CD4-positive, alpha-beta T cell treated with Interleukin-15 for 1 hour (primary cell): ENCODE measurements at places on chromosomes 2 and 18.

- DNase-seq, result no peak
Observed at GRCh38 chr18:51323961-51324360, 126.5 kb upstream of the MEX3C start.

DNA sequence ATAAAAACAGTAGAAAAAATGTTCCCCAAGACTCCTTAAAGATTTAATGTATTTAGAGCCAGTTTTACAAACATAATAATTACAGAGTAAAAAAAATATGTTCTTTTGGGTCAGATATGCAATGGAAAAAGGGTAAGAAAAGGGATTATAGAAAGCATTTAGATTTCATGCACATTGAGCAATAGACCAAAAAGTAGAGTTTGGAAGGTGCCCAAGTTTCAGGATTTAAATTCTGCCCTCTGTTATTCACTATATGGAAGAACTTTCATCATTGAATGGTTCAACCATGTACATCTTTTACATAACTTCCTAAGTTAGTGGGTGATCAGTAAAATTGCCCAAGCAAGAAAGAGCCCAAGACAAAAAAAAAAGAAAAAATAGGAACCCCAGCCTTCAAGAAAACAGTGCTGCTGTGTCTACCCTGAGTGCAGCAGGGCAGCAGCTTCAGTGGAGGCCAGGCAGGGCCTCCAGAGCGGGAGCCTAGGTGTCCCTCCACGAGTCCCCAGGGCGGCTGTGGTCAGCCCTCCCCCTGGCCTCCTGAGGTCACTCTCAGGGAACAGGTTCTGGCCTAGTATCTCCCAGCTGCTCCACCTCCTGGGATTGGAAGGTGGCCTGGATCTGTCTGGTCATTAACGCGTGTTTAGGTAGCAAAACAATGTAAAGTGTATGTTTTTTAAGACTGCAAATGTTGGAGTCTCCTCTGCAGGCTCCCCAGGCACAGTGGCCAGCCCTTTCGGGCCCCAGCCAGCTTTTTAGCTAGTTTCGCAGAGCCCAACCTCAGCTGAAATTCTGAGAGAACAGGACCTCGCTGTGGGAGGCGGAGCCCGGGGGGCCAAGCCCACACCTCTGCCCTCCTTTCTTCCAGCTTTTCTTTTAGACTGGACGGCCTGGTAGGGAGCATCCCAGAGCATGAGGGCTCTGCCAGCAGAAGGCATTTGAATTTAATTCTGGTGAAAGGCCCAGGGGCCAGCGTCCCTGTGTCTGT lies 77.3 kb downstream of the TEX51 start:
- no peak for DNase-seq

DNA sequence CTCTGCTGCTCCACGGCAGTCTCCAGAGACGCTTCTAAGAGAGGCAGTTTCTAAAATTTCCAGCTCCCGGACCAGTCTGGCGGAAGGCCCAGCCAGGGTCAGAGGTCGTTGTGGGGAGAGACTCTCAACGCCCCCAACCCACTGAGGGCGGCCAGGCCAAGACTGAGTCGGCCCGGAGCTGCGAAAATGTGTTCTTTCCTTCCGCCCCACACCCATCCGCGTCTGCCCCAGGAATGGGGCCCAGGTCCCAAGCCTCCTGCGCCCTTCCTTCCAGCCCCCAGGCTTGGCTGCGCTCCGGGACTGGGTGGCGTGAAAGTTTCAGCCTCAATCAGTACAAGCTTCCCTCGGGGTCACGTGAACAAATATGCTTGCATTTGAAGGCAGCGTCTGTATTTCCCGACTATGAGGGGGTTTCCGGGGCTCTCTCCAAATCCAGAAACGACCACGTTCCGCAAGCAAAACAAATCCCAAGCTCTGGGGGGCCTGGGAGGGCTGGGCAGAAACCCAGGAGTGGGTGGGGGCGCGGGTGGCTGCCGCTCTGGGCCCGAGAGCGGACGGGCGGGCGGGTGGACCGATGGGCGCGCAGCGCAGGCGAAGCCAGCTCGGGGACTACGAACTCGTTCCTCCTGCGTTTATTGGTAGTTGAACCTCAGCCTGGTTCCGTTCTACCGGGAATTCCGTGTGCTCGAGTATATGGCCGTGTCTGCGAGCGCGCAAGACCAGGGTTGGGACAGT lies 3.3 kb downstream of the HOXD3 start:
- no peak for DNase-seq

GRCh38 chr18:1048032-1048431 lies 143.4 kb downstream of the ADCYAP1 start:
- DNase-seq, result no peak

- no peak for DNase-seq
Observed at GRCh38 chr2:97654309-97654708, 8.4 kb downstream of the COX5B start.

- DNase-seq, result no peak
Observed at GRCh38 chr2:11457935-11458334, 8.0 kb downstream of the E2F6 start.

GRCh38 chr2:29620890-29621289 lies 300.5 kb downstream of the ALK start:
- no peak for DNase-seq

DNA sequence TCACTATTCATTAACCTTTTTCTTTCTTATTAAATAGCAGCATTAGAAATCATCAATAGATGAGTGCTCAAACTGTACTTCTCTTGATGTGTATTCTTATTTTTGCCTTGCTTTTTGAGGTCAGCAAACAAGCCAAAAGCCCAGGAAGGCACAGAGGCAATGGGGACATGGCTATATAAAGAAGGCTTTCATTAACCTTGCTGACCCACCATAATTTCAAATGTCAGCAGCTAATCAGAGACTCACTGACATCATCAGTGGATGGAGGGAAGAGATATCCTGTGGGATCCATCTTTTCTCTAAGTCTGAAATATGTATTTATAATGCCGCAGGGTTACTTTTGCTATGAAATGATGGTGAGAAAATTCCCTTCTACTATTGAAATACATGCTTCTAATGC lies 1162.8 kb upstream of the ACVR2A start:
- DNase-seq, result no peak

GRCh38 chr2:9941196-9941995 lies 10.1 kb upstream of the GRHL1 start:
- no peak for DNase-seq

GRCh38 chr2:202051499-202052161 lies 18.0 kb downstream of the FZD7 start:
- DNase-seq, result no peak

DNA sequence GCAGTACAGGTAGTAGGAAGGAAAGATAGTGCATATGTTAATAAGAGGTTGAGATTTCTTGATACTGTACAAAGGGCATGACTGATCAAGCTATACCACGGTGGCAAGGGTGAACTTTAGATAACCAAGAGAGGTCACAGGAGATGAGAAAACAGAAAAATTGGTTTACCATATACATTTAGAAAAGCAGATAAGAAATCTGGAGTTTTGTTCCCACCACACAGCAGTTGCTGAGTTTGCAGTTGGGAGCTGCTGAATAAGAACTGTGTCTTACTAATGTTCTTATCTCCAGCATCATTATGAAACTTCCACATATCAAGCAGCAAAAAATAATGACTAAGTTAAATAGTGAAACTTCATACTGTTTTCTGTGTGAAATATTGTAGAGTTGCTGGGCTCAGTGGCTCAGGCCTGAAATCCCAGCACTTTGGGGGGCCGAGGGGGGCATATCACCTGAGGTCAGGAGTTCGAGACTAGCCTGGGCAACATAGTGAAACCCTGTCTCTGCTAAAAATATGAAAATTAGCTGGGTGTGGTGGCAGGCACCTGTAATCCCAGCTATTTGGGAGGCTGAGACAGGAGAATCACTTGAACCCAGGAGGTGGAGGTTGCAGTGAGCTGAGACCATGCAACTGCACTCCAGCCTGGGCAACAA lies 12.0 kb upstream of the IMPACT start:
- DNase-seq, result no peak

- DNase-seq, result no peak
Observed at GRCh38 chr2:44959855-44960254, 18.4 kb downstream of the SIX3 start.

DNA sequence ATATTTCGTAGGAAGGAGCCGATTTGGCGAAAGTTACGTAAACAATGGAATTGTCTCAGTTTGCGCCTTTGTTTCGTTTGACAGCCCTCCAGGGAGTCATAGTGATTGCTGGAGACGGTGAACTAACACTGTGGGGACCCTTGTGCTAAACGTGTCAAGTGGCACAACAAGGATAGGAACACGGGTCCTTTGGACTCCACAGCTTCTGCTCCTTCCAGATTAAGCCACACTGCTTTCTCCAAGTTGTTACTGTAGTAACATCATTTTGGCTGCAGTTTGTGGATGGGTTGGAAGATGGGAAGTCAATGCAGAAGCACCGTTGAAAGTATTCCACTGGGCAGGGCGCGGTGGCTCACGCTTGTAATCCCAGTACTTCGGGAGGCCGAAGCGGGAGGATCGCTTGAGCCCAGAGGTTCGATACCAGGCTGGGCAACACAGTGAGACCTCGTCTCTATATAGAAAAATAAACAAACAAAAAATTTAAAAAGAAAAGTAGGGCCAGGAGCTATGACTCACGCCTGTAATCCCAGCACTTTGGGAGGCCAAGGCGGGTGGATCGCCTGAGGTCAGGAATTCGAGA lies 636 bp upstream of the IMMT start:
- no peak for DNase-seq

DNA sequence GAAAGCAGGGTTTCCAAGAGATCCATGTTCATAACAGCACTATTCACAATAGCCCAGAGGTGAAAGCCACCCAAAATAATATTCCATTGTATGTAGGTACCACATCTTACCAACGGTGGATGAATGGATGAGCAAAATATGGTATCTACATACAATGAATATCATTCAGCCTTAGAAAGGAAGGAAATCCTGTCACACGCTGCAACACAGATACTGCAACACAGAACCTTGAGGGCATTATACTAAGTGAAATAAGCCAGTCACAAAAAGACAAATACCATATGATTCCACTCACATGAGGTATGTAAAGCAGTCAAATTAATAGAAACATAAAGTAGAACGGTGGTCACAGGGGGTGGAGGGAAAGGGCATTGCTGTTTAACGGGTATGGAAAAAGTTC lies 155.7 kb downstream of the DTNB start:
- DNase-seq, result no peak

DNA sequence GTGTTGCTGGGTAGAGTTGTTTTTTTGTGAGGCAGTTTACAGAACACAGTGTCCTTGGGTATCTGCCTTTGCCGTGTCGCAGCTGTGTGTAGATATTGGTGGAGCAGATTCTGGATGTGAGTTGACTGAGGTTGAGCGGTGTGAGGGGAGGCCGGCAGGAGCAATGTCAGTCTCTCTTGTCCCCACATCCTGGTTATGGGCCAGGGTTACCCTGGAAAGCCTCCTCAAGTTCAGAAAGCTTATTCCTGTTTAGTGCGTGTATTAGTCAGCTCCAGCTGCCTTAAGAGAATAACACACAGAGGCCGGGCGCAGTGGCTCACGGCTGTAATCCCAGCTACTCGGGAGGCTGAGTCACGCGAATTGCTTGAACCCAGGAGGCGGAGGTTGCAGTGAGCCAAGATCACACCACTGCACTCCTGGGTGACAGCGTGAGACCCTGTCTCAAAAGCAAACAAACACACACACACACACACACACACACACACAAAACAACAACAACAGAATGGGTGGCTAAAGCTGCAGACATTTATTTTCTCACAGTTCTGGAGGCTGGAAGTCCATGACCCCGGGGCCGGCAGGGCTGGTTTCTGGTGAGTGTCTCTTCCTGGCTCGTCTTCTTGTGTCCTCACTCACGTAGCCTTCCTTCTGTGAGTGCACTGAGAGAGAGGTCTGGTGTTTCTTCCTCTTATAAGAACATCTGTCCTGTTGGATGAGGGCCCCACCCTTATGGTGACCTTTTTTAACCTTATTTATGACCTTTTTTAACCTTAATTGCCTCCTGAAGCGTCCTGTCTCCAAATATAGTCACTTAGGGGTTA lies 5.1 kb downstream of the NCK2 start:
- DNase-seq, result peak; percentile 20

DNA sequence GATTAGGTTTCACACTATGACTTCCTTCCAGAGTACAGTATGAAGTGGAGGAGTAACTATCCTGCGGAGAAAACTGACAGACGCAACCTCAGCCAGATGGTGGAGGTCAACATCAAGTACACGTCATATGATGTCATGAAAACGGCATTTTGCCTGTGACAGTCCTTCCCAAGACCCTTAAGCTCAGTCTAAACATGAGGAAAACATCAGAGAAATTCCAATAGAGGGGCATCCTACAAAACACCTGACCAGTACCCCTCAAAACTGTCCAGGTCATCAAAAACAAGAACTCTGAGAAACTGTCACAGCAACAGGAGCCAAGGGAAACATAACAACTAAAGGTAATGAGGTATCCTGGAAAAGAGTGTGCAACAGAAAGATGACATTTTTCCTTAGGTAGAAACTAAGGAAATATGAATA lies 1.7 kb downstream of the RNU4ATAC start:
- no peak for DNase-seq

GRCh38 chr2:120208381-120209353 lies 14.5 kb downstream of the TMEM185B start:
- DNase-seq, result no peak

- no peak for DNase-seq
Observed at GRCh38 chr18:56460581-56460980, 177.8 kb downstream of the TXNL1 start.

- no peak for DNase-seq
Observed at GRCh38 chr2:5537180-5537688, 154.9 kb upstream of the SOX11 start.

- no peak for DNase-seq
Observed at GRCh38 chr2:190981333-190981732, 32.6 kb downstream of the STAT1 start.

- no peak for DNase-seq
Observed at GRCh38 chr18:21056545-21056944, 55.1 kb downstream of the ROCK1 start.

GRCh38 chr2:149828520-149829210 lies 241.1 kb upstream of the MMADHC start:
- no peak for DNase-seq

GRCh38 chr2:3646446-3646845 lies 11.6 kb upstream of the ALLC start:
- DNase-seq, result no peak

GRCh38 chr2:127034051-127034450 lies 72.9 kb downstream of the BIN1 start:
- no peak for DNase-seq

DNA sequence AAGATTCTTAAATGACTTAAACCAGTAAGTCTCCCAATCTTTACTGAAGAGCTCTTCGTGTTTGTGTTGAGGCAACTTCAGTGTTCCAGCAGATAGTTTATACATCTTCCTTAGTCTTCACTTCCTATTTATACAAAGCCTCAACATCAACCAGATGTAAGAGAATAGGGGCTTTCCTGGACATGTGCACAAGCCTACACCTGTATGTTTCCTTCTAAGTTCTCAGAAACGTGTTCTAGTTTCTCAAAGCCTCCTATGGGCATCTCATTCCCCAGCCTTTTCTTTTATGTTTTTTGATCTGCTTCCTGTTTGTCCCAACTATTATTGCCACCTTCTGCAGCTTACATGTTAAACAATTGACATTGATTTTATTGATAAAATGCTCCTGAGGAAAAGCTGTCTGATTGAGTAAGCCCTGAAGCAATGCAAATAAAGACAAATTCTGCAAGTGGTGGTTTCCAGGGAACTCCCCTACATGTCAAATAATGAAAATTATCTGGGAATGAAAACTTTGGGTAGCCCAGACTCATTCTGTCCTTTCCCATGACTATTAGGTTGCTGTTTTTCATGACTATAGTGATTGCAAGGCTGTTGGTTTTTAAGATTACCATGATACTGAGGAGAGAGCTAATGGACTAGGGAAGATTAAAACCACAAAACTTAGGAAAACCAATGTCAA lies 663.3 kb upstream of the ACVR2A start:
- no peak for DNase-seq

- DNase-seq, result no peak
Observed at GRCh38 chr18:77074431-77074830, 58.2 kb downstream of the MBP start.
